Endodermal cell (in vitro differentiated cells): ENCODE measurements at places on chromosomes 13 and 19. TPM values are rescaled to one million over a fixed set of nuclear protein-coding genes. Genes with fewer than 3 reads are reported as not detected.

GRCh38 chr19:49613374-49613773 lies 22.4 kb downstream of the PRR12 start:
- DNase-seq = no peak

SYNGR4 gene
- not detected in 3 replicates for total RNA-seq

- DNase-seq = no peak
These were observed 50.0 kb upstream of the GPR183 start for GRCh38 chr13:99357131-99357596.

DNA sequence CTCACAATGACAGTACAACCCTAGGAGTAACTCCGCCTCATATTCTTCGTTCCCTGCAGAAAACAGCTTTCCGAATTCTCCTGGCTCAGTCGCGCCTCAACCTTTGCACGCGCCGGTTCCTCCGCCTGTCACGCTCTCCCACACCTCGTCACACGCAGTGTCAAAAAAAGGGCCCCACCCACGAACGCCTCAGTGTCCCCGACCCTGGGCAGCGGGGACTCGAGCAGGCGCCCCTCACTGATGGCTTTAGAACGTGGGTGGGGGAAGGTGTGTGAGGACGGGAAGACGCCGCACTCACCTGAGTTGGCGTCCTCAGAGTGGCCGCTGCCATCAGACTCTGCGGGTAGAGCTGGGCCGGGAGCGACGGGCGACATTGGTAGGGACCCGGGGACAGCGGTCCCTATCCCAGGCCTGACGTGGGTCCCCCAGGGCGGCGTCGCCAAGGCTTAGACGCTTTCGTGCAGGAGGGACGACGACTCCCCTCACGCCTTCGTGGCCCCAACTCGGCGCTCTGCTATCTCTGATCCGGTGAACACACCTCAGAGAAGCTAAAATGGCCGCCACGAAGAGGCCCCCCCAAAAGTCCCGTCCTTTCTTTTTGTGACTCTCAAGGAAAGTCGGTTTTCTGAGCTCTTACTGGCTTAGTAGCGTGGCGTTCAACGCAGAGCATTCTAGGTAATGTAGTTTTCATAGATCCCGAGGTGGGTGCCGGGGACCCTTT lies at the start of gene ZNF154:
ZNF154 (minus strand) TSS at position 564 of the 721 bp plus-strand sequence; CDS start at position 331, 233 bp downstream.
- peak; percentile 94 for DNase-seq

GRCh38 chr13:98187965-98188261 lies 10.8 kb upstream of the RNF113B start:
- DNase-seq = no peak

FGF14 gene
- 0.06 to 1.2 TPM (median 0.15 TPM) in 3 replicates for total RNA-seq

LYL1 gene
- total RNA-seq = 1.9 to 2.1 TPM (median 2.0 TPM) in 3 replicates

DNA sequence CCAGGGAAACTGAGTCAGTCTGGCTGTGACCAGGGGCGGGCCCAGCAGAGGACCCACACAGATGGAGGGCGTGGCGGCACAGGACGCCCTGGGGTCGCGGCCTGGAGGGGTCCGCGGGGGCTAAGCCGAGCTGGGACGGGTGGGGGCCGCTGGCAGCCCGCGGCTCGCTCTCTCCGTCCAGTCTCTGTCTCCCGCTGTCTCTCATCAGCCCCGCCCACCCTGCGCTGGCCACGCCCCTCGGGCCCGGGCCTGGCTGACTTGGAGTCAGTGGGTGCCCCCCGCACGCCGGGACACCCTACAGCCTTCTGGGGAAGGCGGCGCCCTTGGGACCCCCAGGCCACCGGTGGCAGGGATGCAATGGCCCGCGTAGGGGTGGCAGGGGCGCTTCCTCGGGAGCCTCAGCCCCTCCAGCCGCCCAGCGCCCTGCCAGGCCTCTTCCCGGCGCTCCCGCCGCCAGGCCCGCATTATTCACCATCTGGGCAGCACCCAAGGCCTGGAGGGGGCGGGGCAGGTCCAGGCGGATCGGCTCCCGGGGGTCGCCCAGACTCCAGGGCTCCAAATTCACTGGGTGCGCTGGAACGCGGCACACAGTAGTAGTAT lies at the start of gene TBXA2R:
TBXA2R (minus strand) TSS at position 186 of the 600 bp plus-strand sequence. CDS start 6,241 bp downstream, outside the sequence.
- peak; percentile 91 for DNase-seq

ZNF576 gene
- total RNA-seq = 8.4 to 13.3 TPM (median 11.9 TPM) in 3 replicates

CEACAM4 gene
- total RNA-seq = not detected in 3 replicates

DNA sequence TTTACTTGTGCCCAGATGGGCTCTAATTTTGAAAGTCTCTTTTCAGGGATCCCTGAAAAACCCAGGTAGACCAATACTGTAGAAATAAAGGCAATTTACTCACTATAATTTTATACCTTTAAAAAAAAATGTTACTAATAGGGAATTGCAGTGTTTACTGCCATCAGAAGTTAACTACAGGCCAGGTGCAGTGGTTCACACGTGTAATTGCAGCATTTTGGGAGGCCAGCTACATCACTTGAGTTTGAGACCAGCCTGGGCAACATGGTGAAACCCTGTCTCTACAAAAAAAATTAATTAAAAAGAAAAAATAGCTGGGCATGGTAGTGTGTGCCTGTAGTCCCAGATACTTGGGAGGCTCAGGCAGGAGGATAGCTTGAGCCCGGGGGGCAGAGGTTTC lies 10.2 kb downstream of the USP12 start:
- DNase-seq = no peak

DNA sequence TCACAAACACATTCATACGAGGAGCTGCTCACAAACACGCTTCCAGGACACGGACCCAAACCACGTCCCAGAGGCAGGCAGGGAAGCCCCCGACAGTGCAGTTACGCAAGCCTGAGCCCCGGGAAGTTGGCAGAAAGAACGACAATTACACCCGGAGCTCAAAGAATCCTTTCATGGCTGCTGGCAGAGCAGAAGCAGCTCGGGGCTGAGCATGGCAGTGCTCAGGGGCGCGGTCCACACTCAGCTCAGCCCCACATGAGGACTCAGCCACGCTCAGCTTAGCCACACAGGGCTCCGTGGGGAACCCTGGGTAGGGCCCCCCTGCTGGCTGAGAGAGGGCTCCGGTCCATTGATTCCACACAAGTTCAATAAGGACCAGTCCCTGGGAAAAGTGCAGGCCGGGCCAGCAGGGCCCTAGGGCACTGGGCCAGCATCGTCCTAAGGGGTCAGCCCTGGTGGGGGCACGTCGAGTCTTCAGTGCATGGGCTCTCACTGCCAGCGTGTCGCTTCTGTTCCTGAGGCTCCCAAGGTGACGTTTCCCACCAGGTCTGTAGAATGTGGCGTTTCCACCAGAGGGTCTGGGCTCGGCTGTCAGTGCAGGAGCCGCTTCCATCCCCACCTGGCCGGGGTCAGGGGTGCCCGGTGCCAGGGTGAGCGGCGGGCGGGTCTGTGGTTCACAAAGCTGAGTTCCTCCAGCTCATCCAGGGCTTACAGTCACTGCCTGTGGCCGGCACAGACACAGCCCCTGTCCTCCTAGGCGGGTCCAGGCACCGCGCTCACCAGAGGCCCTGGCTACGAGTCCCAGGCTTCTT lies 23.1 kb downstream of the GAS6 start:
- no peak for DNase-seq

DNA sequence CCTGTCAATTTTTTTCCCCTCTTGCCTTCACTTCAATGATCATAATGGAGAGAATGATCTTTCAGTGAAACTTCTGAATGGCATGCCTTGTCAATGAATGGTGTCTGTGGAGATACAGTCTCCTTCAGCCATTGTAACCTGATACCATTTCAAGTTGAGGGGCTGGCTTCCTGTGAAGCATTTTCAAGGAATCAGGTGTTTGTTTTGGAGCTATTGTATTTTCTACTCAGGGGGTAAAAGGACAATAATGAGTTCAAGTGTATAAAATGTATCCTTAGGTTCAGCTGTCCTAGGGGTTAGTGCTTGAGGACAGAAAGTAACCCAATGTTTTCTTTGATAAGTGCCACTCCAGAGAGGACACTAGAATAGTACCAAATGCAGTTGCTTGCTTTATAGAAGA lies 23.8 kb upstream of the CBY2 start:
- DNase-seq = peak; percentile 54

DNA sequence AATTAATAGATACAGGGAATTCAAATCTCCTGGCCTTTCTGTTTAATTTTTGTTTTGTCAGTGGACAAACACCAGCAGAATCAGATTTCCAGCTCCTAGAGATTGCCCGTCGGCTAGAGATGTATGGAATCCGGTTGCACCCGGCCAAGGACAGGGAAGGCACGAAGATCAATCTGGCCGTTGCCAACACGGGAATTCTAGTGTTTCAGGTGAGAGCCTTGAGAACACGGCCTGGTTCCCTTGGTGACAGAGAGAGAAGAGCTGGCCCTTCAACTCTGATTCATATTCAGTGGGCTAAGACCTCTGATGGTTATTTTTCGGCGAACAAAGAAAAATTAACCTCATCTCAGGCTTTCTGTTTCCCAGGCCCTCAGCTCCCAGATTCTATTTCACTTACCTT lies 191.3 kb downstream of the STK24 start:
- no peak for DNase-seq

GRCh38 chr19:46935066-46935663 lies 74.4 kb downstream of the ARHGAP35 start:
- DNase-seq = no peak

- no peak for DNase-seq
These were observed 28.1 kb downstream of the BRD4 start for GRCh38 chr19:15304140-15304705.

- no peak for DNase-seq
These were observed 22.4 kb downstream of the CACNG6 start for GRCh38 chr19:54013866-54014265.

- DNase-seq = no peak
These were observed 284.2 kb downstream of the POU4F1 start for GRCh38 chr13:78319101-78319627.

- DNase-seq = no peak
These were observed 8.7 kb upstream of the GALP start for GRCh38 chr19:56167064-56167578.

ZNF701 gene
- 27.7 to 42.0 TPM (median 39.6 TPM) in 3 replicates for total RNA-seq

DNA sequence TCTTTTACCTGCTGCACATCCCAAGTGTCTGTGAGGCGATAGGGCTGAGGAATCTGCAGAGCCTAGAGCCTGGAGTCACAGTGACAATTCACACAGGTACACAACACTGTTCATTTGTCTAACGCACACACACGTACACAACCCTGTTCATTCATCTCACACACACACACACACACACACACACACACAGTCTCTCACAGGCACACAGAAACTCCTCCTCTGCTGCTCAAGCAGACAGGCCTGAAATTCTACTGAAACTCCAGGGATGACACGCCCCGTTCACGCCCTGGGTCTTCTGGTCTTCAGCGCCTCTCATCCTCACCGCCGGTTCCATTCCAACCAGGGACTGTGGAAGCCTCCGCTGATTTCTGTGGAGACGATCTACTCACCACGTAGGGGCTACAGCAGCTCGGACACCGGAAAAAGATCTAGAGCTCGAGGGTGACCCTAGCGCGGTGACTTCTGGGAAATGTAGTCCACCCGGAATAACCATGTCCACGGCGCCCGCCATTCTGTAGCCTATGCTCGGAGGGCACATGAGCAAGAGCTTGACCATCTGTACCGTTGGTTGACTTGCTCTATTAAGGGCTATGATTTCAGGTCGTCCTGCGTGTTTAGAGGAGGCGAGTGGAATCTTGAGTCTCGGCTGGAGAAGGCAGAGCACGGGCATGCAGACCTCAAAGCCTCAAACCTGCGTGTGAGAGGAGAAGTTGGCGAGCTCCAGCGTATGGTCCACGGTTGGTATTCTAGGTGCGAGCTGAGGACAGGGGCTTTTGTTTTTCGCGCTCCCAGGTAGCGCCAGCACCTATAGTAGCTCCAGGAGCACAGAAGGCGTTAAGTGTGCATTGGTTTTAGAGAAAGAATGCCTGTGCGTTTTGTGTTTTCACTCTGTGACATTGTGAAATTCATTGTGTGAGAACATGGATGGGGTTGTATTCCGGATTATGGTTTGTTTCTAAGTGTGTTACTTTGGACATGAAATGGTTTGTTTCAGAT lies 33.4 kb downstream of the ZNF45 start:
- peak; percentile 95 for DNase-seq

GRCh38 chr13:96141032-96141431 lies 51.1 kb downstream of the HS6ST3 start:
- no peak for DNase-seq

- DNase-seq = no peak
These were observed 11.1 kb upstream of the NFIX start for GRCh38 chr19:12984143-12984627.

NUDT15 gene
- 40.9 to 42.0 TPM (median 41.4 TPM) in 3 replicates for total RNA-seq
